ENCODE measurements at places on chromosomes 16 and 17. TPM values are rescaled to one million over a fixed set of nuclear protein-coding genes. Genes with fewer than 3 reads are reported as not detected.

Gene CUEDC1
- total RNA-seq, result 15.1 TPM

Gene CDH5
- total RNA-seq, result not detected

Gene KIFC3
- total RNA-seq, result 28.2 TPM

Gene GRAP
- total RNA-seq, result 0.05 TPM

Gene TBX21
- total RNA-seq, result not detected

Gene TNP2
- not detected for total RNA-seq

Gene PRSS8
- total RNA-seq, result 81.1 TPM

Gene MT4
- not detected for total RNA-seq

Gene ELP5
- total RNA-seq, result 38.4 TPM

Gene TRIM47
- 29.3 TPM for total RNA-seq

Gene MYH2
- not detected for total RNA-seq

Gene UNC119
- 34.1 TPM for total RNA-seq

Gene CNP
- 62.0 TPM for total RNA-seq

Gene PABPN1L
- total RNA-seq, result not detected

Gene GDE1
- 59.7 TPM for total RNA-seq

Gene CRHR1
- not detected for total RNA-seq

Gene CCDC57
- 16.5 TPM for total RNA-seq

Gene PRSS27
- total RNA-seq, result 4.4 TPM

Measured in airway epithelial cell (primary cell).